GM18507 (cell line): ENCODE measurements at places on chromosomes 1 and 21.

GRCh38 chr1:185526344-185527307 is 207.6 kb upstream of the HMCN1 start:
- no peak for DNase-seq

- DNase-seq = no peak
Observed at GRCh38 chr1:95282518-95282895, 48.5 kb downstream of the RWDD3 start.

DNA sequence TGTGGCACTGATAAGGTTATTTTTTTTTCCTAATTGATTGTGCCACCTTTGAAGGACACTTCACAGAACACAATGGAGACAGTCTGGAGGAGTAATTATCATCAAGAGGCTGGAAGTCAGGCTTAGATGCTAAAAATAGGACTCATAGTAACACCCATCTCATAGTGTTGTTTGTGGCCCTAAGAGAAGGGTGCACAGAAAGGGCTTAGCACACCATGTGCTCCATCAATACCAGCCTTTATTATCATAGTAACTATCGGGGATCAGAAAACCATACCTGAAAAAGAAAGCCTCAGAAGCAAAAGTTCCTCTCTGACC is 11.9 kb downstream of the NIPAL3 start:
- DNase-seq = no peak

- no peak for DNase-seq
Observed at GRCh38 chr1:227736814-227737432, 1.7 kb downstream of the SNAP47 start.

DNA sequence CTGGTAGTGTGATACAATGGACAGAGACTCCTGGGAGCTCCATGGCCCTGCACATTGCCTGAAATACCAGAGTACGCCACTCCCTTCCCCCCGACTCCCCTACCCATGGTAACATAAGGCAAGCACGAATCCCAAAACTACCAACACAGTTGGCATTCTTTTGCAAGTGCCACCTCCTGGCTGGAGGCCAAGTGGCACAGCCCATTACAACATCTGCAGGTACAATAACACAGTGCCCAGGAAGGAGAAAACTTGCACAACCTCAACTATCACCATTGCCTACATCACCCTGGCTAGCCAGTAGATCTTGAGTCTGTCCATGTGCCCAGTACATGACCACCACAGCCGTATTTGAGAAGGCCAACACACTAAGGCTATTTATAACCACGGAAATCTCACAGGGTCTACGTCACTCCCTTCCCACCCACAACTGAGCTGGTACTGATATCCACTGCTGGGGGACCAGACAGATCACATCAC is 11.7 kb downstream of the ADAMTS1 start:
- no peak for DNase-seq

DNA sequence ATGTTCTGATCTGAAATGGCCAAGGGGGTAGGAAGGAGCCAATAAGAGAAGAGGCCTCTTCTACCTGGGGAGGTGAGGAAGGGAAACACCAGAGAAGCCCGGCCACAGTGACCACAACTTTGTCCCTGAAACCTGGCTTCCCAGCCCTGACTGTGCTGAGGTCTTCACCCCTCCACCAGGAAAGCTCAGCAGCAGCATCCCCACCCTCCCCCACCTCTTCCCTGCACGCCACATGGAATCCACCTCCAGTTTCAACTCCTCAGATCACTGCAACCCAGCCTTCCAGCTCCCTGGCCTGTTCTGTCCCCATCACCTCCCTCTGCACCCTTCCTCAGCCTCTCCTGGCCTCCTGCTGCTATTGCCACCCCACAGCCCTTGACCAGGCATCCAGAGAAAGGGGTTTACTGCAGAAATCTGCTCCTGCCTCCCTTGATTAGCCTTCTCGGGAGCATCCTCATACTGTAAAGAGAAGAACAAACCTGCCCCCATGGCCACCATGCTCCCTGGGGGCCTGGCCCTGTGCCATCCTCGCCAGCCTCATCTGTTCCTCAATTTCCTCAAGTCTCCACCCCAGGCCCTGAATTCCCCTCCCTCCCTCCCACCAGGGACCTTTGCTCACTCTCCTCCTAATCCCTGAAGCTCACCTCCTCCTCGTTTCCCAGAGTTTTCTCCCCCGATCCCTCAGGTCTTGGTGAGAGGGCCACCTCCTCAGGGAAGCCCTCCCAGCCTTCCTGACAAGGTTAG is 450.9 kb downstream of the MATN1 start:
- DNase-seq = no peak

DNA sequence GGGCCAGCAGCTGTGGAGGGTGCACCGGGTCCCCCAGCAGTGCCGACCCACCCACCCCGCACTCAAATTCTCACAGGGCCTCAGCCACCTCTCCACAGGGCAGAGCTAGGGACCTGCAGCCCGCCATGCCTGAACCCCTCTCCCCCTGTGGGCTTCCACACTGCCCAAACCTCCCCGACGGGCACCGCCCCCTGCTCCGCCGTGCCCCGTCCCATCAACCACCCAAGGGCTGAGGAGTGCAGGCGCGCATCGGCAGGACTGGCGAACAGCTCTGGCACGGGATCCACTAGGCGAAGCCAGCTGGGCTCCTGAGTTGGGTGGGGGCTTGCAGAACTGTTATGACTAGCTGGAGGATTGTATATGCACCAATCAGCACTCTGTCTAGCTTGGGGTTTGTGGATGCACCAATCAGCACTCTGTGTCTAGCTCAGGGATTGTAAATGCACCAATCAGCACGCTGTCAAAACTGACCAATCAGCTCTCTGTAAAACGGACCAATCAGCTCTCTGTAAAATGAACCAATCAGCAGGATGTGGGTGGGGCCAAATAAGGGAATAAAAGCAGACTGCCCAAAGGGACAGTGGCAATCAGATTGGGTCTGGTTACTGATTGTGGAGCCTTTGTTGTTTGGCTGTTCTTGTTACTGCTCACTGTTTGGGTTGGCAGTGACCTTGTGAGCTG is 12.4 kb upstream of the RCAN3 start:
- DNase-seq = no peak

DNA sequence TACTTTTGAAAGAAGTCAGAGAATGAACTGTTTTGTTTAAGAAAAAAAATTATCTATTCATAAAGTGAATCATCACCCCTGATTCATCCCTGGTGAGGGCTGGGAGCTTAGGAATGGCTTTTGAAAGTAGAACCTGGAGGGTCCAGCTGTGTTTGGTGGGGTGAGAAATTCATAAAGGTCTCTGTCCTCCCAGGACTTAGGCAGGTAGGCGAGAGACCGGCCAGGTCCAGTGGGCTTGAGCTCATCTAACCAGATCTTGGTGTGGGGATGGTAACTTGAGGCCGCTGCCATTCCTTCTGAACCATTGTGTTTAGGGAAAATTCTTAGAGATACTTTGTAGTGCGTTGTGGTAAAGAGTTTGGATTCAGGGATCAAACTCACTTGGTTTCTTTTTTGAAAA is 156.8 kb upstream of the TNR start:
- no peak for DNase-seq

GRCh38 chr1:45409276-45409675 is 69.0 kb upstream of the MUTYH start:
- DNase-seq = no peak

GRCh38 chr1:76463849-76464248 is 389.3 kb downstream of the ST6GALNAC3 start:
- DNase-seq = no peak

GRCh38 chr1:216005916-216006315 is 417.3 kb downstream of the USH2A start:
- DNase-seq = no peak

GRCh38 chr1:44328671-44329416 is 26.2 kb downstream of the ERI3 start:
- DNase-seq = no peak

DNA sequence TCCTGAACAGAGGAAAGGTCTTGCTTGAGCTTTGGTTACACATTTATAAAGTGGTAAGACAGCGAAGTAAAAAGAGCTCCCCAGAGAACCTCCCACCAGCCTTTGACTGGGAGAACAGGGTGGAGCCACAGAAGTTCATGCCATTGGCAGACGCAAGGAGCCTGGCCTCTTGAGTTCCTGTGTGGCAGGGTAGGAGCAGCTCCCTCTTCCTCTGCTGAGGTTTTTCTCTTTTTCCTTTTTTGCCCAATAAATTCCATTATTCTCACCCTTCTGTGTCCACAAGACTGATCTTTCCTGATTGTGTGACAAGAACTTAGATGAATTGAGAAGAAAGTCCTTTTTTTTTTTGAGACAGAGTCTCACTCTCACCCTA is 4.3 kb downstream of the THEM4 start:
- no peak for DNase-seq

DNA sequence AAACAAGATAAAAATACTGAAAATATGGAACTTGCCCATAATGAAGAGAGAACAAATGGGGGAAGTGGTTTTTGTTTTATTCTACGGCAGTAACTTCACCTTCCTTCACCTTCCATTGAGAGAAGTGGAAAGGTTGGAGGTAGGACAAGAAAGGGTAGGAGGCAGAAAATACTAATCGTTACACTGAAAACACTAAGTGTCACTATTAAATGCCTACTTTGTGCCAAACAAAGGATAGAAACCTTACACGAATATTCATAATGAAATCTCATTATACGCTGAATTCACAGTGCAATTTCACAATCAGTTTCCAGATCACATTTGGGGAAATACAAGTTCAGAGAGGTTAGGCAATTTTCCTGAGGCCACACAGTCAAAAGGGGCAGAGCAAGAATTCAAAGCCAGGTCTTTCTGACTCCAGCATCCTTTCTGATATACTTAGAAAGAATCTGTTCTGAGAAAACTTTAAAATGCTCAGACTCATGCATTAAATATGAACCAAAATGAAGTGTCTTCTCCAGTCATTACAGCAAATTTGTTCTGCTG is 3.0 kb downstream of the TIAM1 start:
- DNase-seq = no peak

GRCh38 chr1:153233448-153233847 is 16.1 kb downstream of the PRR9 start:
- DNase-seq = no peak

DNA sequence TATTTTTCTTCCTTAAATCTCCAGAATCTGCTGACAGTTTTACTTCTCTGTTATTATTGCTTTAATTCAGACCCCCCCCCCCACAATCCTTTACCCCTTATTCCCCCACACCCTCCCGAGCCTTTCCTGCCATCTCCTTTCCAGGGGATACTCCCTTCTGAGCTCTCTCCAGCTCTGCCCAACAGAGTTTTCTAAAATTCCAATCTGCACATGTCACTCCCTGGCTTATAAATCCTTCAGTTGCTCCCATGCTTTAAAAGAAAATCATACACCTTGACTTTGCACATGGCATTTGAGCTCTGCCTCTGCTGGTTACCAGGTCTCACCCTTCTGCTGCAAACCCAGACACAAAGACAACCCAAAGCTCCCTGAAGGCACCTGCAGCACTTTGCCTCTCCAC is 11.7 kb upstream of the EPS8L3 start:
- DNase-seq = no peak

GRCh38 chr1:60921175-60921574 is 161.2 kb upstream of the NFIA start:
- no peak for DNase-seq

DNA sequence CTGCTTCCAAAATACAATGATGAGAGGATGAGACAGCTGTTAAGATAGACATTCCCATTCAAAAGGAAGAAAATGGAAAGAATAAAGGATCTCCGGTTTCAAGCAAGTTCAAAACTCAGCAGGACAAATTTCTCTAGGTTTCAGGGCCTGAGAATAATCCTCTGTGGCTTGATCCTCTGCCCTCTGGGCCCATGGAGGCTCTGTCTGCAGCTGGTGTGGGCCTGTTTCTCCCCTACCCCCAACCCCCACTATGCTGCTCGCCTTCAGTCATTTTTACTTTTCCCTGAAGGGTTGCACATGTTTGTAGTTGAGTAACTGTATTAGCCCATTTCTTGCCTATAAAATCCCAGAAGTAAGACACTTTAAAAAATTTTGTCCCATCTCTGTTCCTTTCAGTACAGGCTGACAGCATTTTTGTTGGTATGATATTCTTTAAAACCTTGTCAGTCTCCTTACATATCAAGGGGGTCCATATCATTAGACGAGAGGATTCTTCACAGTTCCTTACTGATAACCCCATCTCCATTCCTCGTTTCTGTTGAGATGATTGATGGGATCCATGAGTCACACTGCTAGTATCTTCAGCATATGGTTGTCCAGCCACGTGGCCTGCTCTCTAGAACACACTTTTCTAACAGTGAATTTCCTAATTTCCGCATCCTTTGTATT is 10.5 kb downstream of the ZMYM4 start:
- DNase-seq = no peak

DNA sequence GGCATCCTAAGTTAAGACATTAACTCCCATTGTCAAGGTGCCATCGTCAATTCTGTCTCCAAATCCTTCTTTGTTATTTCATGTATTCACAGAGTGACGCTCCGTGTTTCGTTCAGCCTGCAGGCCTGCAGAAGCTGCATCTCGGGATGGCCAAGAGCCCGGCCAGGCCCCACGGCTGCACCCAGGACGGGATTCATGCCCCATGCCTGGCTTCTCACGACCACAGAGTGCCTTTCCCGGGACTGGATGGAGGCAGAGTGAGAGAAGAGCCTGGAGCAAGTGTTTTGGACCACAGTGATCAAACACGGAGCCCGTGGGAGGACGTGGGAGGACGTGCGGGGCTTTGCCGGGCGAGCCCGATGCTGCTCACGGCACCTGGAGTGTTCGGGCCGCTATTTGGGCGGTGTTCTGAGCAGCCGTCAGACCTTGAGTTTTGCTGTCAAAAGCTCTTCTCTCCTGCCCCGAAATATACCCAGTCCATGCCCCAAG is 56.8 kb downstream of the COL6A1 start:
- DNase-seq = no peak

DNA sequence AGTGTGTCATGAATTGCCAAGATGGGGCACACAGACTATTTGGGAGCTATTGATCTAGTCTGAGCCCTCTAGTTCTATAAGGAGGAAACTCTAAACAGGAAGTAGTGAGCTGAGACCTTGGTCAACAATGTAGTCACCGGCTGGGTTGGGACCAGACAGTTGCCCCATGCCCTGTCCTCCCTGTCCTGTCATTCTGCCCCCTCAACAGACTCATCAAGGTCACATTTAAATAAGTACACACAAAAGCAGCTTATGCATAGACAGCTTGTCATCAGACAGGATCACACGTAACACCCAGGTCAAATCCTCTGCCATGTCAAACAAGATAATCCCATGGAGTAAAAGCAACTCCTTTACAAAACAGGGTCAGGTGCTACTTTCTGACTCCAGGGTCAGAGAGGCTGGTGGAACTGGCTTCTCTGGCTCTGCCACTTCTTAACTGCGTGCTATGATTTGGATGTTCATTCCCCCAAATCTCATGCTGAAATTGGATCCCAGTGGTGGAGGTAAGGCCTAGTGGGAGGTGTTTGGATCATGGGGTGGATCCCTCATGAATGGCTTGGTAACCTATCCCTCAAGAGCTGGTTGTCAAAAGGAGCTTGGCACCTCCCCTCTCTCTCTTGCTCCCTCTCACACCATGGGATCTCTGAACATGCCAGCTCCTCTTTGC is 128.9 kb downstream of the HIVEP3 start:
- DNase-seq = no peak

GRCh38 chr1:234772345-234773147 is 162.6 kb upstream of the IRF2BP2 start:
- DNase-seq = peak; percentile 71

DNA sequence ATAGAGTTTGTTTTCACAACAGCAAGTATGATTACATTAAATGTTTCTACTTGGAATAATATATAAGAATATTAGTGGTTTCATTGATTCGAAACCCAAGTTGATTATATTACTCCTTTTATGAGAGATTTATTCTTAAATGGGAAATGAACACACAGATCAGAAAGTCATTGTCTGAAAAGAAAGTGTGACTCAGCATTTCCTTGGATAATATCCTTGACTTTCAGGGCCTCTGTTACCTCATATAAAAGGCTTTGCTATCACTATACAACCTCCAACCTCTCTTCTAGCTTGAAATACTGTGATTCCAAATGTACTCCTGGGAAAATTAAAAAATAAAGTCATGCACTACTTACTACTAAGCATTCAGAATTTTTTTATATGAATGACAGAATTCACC is 295.3 kb upstream of the LYPLAL1 start:
- no peak for DNase-seq
